ENCODE measurements at places on chromosomes 2 and 18. TPM values are rescaled to one million over a fixed set of nuclear protein-coding genes. Genes with fewer than 3 reads are reported as not detected.

The FAP gene
- 272 TPM for total RNA-seq

The NUP35 gene
- total RNA-seq: 8.3 TPM

The TMEM198 gene
- 0.88 TPM for total RNA-seq

The TRIM43 gene
- not detected for total RNA-seq

The DUSP2 gene
- 4.2 TPM for total RNA-seq

The CEP68 gene
- total RNA-seq: 3.5 TPM

The AGPS gene
- 64.7 TPM for total RNA-seq

The OSR1 gene
- 1.2 TPM for total RNA-seq

The PID1 gene
- total RNA-seq: 50.2 TPM

The IL1A gene
- 86.3 TPM for total RNA-seq

The XDH gene
- total RNA-seq: not detected

The LYG2 gene
- not detected for total RNA-seq

The IL36G gene
- total RNA-seq: not detected

The APCDD1 gene
- not detected for total RNA-seq

The CRYGD gene
- not detected for total RNA-seq

The DSG1 gene
- total RNA-seq: not detected

The HOXD12 gene
- total RNA-seq: not detected
